Fibroblast of the aortic adventitia (primary cell): ENCODE measurements at places on chromosomes 16 and 17. TPM values are rescaled to one million over a fixed set of nuclear protein-coding genes. Genes with fewer than 3 reads are reported as not detected.

The MYH8 gene
- not detected in 2 replicates for total RNA-seq

The ZG16 gene
- not detected in 2 replicates for total RNA-seq

The PPP1R27 gene
- not detected in 2 replicates for total RNA-seq

The MT1A gene
- total RNA-seq, result 0.72 TPM in 1 of 2 replicates, not detected in the other

The ARHGDIG gene
- total RNA-seq, result 1.6 TPM in 1 of 2 replicates, not detected in the other

The SHISA9 gene
- not detected in 2 replicates for total RNA-seq

The ZFHX3 gene
- total RNA-seq, result 4.8 and 8.1 TPM in 2 replicates

The ST6GALNAC1 gene
- not detected in 2 replicates for total RNA-seq

The TPSD1 gene
- total RNA-seq, result not detected in 2 replicates

The KLHL36 gene
- 33.8 and 50.5 TPM in 2 replicates for total RNA-seq

The KAT2A gene
- 8.5 and 13.7 TPM in 2 replicates for total RNA-seq

The SNAI3 gene
- total RNA-seq, result not detected in 2 replicates
